Stimulated activated CD8-positive, alpha-beta memory T cell treated with anti-CD3 and anti-CD28 coated beads, Interleukin-7, amount 100 ng/mL, for 1 hour (primary cell): ENCODE measurements at places on chromosomes 1 and 21.

DNA sequence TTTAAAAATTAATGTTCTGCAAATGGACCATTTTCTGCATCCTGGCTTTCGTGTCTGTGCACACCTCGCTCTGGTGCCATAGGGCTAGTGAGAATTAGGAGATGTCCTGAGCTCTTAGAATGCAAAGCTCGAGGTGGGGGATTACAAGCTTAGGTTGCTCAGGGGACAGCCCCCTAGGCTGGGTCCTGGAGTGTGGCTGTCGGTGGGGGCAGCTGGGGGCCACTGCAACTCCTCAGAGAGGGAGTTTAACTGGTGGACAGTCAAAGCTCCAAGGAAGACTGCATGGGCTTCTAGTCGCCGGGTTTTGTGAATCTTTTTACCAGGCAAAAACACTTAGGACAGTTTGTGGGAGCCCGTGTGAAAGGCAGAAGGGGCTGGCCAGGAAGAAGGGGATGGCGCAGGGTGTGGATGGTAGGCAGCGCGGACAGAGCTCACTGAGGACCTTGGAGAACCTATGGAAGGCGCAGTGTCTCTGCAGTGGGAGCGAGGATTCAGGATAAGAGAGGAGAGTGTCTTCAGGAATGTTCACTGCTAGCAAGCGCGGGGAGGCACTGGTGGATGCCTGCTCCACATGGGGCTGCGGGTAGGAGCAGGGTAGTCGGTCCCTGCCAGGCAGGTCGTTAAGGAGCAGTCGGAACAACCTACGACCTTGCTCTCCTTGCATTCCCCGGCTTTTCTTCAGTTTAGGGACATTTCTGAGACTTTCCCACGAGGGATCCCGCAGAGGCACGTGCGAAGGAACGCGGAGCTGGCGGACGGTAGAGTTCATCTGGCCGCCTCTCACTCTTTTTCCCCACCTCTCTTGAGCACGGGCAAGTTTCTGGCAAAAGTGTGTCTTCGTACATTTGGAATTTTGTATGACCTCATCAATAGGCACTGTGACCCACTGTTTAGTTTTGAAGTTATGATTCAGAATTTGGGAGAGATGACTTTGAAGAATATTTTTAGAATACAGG, 12.9 kb upstream of the KCNE1 start:
- no peak for DNase-seq

- DNase-seq, result no peak
Measured at GRCh38 chr1:109629372-109630030, 9.9 kb downstream of the AMPD2 start.

- DNase-seq, result no peak
Measured at GRCh38 chr1:53503433-53504217, 44.4 kb downstream of the DMRTB1 start.

- DNase-seq, result no peak
Measured at GRCh38 chr1:187275985-187276575, 447.3 kb downstream of the PLA2G4A start.

DNA sequence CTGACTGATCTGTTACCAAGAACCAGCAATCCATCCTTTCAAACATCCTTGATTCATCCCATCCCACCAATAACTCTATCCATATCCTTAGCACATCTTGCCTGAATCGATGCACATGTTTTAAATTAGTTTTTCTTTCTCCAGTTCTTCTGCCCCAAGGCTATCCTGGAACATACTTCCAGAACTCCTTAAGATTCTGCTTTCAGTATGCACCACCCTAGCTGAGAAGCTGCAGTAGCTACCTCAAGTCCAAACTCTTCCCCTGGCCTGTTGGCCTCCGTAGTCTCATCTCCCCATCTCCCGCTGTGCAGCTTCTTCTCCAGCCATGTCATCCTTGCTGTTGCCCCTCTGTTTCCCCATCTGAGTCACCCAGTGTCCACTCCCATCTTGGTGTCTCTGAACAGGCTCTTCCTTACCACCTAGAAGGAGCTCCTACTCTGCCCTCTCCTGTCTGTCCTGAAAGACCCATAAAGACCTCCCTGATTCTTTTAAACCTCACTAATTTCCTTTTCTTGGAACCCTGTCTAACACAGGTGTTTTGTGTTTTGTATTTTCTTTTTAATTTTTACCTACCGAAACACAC, 108.0 kb downstream of the SGIP1 start:
- no peak for DNase-seq

GRCh38 chr1:210516092-210516656, 187.5 kb downstream of the HHAT start:
- DNase-seq, result no peak

GRCh38 chr1:83897516-83897915, 101.4 kb downstream of the TTLL7 start:
- DNase-seq, result no peak

DNA sequence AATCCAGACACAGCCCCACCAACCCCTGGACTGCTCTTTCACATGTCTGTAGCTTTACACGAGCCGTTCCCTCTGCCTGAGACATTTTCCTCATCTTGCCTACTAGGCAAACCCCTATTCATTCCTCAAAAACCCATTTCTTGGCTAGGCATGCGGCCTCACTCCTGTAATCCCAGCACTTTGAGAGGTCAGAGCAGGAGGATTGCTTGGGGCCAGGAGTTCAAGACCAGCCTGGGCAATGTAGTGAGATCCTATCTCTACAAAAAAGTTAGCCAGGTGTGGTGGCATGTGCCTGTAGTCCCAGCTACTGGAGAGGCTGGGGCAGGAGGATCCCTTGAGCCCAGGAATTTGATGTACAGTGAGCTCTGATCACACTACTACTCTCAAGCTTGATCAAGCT, 5.2 kb upstream of the AUNIP start:
- no peak for DNase-seq

GRCh38 chr1:180188091-180188506, 33.4 kb downstream of the QSOX1 start:
- no peak for DNase-seq

DNA sequence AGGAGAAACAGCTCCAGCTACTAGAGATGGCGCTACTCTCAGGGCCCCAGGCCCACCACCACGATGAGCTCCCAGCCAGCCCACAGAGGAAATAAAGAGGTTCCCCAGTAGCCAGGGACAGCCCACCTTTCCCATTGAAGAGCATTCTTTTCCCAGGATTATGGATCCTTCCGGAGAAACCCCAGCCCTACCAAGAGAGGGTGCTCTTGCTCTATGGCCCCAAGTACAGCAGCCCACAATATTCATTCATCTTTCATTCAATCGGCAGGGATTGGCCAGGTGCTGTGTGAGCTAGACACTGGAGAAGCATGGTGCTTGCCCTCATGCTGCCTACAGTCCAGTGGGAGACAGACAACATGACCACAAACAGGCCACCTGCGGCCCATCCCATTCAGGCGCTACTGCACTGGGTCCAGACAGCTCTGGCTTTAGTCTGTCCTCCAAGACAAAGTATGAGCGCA, 29.9 kb downstream of the PMVK start:
- no peak for DNase-seq

GRCh38 chr1:999725-1000356, at the start of gene HES4:
TSS of gene HES4 (minus strand) at chr1:1000097. CDS start at chr1:999973, 124 bp downstream.
- no peak for DNase-seq

- no peak for DNase-seq
Measured at GRCh38 chr1:148161053-148161901, 9.2 kb upstream of the NBPF11 start.

DNA sequence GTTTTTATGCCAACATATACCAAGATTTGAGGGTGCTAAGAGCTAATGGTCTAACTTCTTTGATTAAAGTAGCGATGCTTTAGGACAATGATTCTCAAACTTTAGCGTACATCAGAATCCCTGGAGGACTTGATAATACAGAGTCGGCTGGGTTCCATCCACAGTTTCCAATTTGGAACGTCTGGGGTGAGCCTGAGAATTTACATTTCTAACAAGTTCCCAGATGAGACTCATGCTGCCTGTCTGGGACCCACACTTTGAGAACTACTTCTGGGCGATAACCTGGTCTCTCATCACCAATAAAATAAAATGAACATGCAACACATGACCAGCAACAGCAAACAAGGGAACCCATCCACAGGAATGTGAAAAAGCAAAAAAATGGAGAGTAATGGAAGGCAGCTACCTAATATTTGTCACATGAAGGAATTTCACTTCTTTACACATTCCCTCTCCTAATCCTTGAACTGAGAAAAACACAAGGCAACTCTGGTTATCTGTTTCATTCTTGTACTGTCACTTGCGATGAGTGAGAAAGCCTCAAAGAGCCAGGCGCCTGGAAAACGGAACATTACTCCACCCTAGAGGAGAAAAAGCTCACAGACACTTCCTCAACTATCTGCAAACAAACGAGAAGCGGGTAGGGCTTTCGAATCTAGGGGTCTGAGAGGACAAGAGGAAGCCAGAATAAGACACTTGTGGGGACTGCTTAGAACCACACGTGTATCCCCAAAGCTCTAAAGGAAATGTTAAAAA, 14.0 kb downstream of the HSF2BP start:
- DNase-seq, result no peak

DNA sequence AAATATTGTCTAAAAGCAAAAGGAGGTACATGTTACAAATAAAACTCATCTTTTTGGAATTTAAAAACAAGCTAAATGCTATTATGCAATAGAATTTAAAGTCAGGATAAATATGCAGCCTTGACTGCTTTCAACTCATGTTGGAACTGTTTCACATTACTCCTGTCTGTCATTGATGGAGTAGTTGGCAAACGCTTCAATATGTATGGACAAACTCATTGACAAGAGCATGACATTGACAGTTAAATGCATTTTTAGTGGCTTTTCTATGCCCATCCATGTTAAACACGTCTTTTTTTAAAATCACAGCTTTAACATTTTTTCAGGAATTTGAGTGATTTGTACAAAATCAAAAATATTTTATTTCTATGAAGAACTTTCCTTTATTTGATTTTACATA, 1560.5 kb downstream of the KCNT2 start:
- DNase-seq, result no peak

GRCh38 chr1:26826261-26827105, at the start of gene ZDHHC18:
TSS of gene ZDHHC18 (plus strand) at chr1:26826688. CDS start at chr1:26826805, 117 bp downstream.
- peak; percentile 55 for DNase-seq

GRCh38 chr1:66696771-66697170, 55.5 kb upstream of the DYNLT5 start:
- DNase-seq, result no peak

DNA sequence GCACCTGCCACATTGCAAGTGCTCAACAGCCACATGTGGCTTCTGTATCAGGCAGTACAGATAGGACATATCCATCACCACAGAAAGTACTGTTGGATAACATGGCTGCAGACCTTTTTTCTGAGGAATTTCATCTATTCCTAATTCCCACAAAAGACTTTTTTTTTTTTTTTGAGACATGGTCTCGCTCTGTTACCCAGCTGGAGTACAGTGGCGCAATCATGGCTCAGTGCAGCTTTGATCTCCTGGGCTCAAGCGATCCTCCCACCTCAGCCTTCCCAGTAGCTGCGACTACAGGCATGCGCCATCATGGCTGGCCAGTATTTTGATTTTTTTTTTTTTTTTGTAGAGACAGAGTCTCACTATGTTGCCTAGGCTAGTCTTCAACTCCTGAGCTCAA, 33.3 kb downstream of the YARS1 start:
- no peak for DNase-seq

DNA sequence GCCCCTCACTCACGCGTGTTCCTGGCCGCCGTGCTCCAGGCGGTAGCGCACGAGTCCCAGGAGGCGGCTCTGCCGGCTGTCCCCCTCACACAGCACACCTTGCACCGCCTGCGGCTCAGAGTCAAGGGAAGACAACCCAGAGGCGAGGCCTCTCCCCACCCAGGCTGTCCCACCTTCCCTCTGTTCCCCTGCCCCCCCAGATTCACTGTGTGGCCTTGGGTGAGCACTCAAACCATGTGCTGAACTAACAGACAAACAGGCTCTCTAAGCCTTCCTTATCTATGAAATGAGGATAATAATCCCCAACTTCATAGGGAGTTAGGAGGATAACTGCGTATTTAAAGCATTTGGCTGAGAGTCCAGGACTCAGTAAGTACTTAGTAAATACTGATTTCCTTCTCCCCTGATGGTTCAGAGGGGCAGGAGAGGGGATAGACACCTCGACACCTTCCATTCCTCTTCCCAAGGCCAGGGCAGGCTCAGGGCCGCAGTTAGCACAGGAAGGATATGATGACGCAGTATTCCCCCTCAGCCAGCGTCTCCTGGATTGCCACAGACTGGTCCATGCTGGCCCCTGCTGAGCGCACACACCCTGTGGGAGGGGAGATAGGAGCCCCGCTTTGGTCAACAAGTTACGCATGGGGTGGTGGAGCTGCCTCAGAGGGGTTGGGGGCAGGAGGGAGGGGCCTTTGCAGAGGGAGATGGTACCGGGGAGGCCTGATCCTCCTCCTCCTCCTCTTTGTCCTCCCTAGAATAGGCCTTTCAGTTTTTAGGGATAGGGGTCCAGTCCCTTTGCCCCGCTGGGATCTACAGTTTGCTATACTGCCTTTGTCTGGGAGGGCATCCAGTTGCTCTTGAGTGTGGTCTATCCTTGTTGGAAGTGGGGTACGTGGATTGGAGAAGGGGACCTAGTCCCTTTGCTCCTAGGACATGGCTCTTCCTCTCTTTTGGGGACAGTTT, 830 bp downstream of the INPP5B start:
- DNase-seq, result no peak

DNA sequence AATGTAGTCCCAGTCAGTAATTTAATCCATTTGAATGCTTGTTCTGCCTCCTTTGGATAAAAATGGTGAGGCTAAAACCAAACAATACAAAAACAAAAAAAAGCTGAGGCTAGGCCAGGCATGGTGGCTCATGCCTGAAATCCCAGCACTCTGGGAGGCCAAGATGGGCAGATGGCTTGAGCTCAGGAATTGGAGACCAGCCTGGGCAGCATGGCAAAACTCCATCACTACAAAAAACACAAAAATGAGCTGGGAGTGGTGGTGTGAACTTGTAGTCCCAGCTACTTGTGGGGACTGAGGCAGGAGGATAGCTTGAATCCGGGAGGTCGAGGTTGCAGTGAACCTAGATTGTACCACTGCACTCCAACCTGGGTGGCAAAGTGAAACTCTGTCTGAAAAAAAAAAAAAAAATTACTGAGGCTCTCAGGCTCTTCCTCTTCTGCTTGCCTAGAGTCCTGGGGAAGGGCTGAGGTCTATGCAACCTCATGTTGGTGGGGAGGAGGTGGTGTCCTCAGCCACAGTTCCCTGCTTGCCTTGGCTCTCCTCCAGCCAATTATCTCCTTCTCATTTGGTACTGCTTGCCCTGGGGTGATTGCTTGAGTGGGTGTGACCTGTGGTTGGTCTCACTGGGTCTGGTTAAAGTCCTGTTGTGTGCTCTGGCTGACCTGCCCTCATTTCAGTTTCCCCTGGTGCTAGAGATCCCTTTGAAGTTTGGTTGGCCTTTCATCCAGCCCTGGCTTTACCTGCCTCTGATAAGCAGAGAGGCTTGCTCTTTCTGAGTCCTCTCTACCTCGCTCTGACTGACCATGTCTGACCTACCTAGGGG, 20.9 kb downstream of the S1PR1 start:
- DNase-seq, result no peak
